ENCODE measurements at places on chromosomes 13 and 19.

GRCh38 chr13:108919036-108919907, 289.9 kb downstream of the MYO16 start:
- no peak for DNase-seq

- DNase-seq = no peak
These were observed 4.6 kb downstream of the VSIG10L start for GRCh38 chr19:51337141-51337860.

DNA sequence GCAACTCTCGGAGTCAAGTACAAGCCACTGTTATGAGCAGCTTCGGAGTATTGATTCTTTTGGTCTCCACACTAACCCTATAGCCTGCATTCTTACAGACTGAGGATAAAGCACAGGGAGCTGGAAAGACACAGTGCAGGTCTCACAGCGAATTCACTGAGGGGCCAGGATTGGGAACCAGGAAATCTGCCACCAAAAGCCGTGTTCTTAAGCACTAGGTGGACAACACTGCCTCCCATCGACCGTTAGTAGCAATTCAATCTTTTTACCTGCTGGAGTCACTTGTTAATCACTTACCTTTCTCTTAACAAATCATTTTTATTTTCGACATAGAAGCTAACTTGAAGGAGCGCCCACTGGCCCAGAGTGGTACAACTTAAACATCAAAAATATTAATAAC, 6.3 kb downstream of the PMIS2 start:
- no peak for DNase-seq

DNA sequence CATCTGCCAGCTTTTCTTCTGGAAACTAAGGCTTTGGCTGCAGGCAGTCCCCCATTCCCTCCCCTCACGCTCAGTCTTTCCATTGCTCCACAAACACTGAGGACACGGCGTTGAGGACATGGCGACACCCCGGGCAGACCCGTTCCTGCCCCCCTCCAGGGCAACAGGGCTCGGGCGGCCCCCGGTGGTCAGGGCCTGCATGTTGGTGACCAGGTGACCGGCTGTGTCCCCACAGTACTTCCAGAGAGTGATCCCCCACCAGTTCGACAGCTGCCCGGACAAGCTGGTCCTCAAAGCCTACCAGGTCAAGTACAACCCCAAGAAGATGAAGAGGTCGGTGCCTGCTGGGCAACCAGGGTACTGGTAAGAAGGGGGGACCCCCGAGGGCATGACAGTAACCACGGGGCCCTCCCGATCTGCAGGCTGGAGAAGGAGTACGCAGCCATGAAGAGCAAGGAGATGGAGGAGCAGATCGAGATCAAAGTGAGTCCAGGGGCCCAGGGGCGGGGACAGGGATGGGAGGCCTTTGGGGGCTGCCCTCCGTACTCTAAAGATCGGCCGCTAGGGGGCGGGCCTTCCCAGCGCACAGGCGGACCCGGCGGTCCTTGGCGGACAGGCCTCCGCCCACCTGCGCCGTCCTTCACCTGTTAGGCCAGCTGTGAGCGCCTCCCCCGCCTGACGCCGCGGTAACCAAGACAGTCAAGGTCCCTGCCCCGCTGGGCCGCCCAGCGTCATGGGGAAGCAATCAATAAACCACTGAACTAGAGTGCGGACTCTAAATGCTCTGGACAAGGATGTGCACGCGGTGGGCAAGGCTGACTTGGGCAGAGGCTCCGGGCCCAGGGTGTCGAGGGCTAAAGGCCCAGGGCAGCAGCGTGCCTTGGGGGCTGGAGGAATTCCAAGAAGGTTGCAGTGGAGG, 21.1 kb downstream of the PRR36 start:
- no peak for DNase-seq

DNA sequence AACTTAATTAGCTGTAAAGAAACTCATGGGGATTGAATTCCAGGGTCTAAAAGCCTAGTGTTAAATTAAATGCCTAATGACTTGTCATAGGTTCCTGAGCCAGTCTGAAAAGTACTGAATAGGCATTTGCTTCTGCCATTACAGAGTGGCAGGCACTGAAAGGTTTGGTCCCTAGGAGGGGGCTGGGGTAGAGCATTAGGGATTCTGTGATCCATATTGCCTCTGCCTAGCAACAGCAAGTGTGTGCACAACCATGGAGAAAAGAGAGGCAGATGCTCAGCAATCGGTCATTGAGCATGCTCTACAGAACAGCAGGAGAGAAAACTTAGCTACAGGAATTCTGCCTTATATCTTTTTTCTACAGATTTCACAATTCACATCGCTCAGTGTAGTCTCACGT, 133.5 kb downstream of the TRPC4 start:
- DNase-seq = no peak

- DNase-seq = no peak
These were observed 139.6 kb upstream of the HTR2A start for GRCh38 chr13:47036294-47037008.

Measured in SW 1271 (cell line).